ENCODE measurements at places on chromosomes 12 and 14. TPM values are rescaled to one million over a fixed set of nuclear protein-coding genes. Genes with fewer than 3 reads are reported as not detected.

The ADAMTS20 gene
- total RNA-seq, result not detected

The RILPL1 gene
- total RNA-seq, result 24.3 TPM

The LRRC10 gene
- total RNA-seq, result not detected

The GLT8D2 gene
- 32.9 TPM for total RNA-seq

The NPAS3 gene
- 2.9 TPM for total RNA-seq

The COCH gene
- total RNA-seq, result 6.3 TPM

The DNM1L gene
- total RNA-seq, result 97.5 TPM

The NEMF gene
- 100 TPM for total RNA-seq

The GLIPR1 gene
- 4.7 TPM for total RNA-seq

The OTX2 gene
- not detected for total RNA-seq

The CLEC12A gene
- total RNA-seq, result 0.22 TPM

The CATSPERB gene
- total RNA-seq, result 2.0 TPM

The AVPR1A gene
- 6.9 TPM for total RNA-seq

The NGB gene
- total RNA-seq, result not detected

The NINJ2 gene
- 8.6 TPM for total RNA-seq

The LTA4H gene
- total RNA-seq, result 46.9 TPM

The OASL gene
- total RNA-seq, result 0.20 TPM

The SELPLG gene
- 7.5 TPM for total RNA-seq

The FBLN5 gene
- total RNA-seq, result 215 TPM

The PTPN21 gene
- total RNA-seq, result 35.5 TPM

The GPR137C gene
- 0.59 TPM for total RNA-seq

The CLEC1B gene
- not detected for total RNA-seq

The CLEC14A gene
- total RNA-seq, result 76.5 TPM

The POLE2 gene
- total RNA-seq, result 9.6 TPM

The ST8SIA1 gene
- 5.1 TPM for total RNA-seq

The DPPA3 gene
- not detected for total RNA-seq

The HOXC4 gene
- total RNA-seq, result 5.2 TPM

The DNAJC22 gene
- total RNA-seq, result not detected

The TPH2 gene
- not detected for total RNA-seq

The MAP1LC3B2 gene
- 1.7 TPM for total RNA-seq

The KRT82 gene
- total RNA-seq, result not detected

The KLHDC1 gene
- 6.6 TPM for total RNA-seq

The MEG3 gene
- 177 TPM for total RNA-seq

The KRT72 gene
- total RNA-seq, result not detected

The SNAPC1 gene
- total RNA-seq, result 9.8 TPM

The FOXM1 gene
- 1.2 TPM for total RNA-seq

The KRT74 gene
- total RNA-seq, result not detected

The GPD1 gene
- 274 TPM for total RNA-seq

The PTPRO gene
- total RNA-seq, result 1.3 TPM

The B4GALNT1 gene
- total RNA-seq, result 17.3 TPM

The SERPINA10 gene
- not detected for total RNA-seq

The CAPZA3 gene
- total RNA-seq, result not detected

The ANKRD33 gene
- not detected for total RNA-seq

The PLEKHG3 gene
- total RNA-seq, result 59.2 TPM

The BEST3 gene
- total RNA-seq, result not detected

The SART3 gene
- total RNA-seq, result 70.1 TPM

The P2RX7 gene
- total RNA-seq, result 7.1 TPM

The POTEG gene
- total RNA-seq, result not detected

The CDCA3 gene
- 6.9 TPM for total RNA-seq

The KRT6B gene
- total RNA-seq, result not detected

The NELL2 gene
- total RNA-seq, result 0.22 TPM

The SEL1L gene
- 38.2 TPM for total RNA-seq

The SLC25A47 gene
- not detected for total RNA-seq

The CEBPE gene
- not detected for total RNA-seq

The ADCY4 gene
- 68.1 TPM for total RNA-seq

The JAG2 gene
- 13.3 TPM for total RNA-seq

The SBNO1 gene
- 13.9 TPM for total RNA-seq

The DEPDC4 gene
- total RNA-seq, result not detected

The COL2A1 gene
- not detected for total RNA-seq

Data from tibial nerve (tissue), 4 donors.